Melanocyte of skin (primary cell): ENCODE measurements at places on chromosomes 7 and 10. TPM values are rescaled to one million over a fixed set of nuclear protein-coding genes. Genes with fewer than 3 reads are reported as not detected.

ATG9B gene
- total RNA-seq, result under 0.01 TPM in 1 of 2 replicates, not detected in the other

HTR7 gene
- 0.67 and 0.93 TPM in 2 replicates for total RNA-seq

ASZ1 gene
- not detected in 2 replicates for total RNA-seq

CAMK1D gene
- 0.33 and 0.62 TPM in 2 replicates for total RNA-seq

DGKI gene
- total RNA-seq, result 0.33 and 0.77 TPM in 2 replicates

RAB19 gene
- total RNA-seq, result not detected in 2 replicates

TRDMT1 gene
- total RNA-seq, result 3.1 and 5.8 TPM in 2 replicates

SAP25 gene
- not detected in 2 replicates for total RNA-seq

GRM3 gene
- total RNA-seq, result not detected in 2 replicates

PHYHIPL gene
- under 0.01 TPM in 1 of 2 replicates, not detected in the other for total RNA-seq

BAZ1B gene
- total RNA-seq, result 45.8 and 69.1 TPM in 2 replicates

ETV1 gene
- 12.4 and 29.1 TPM in 2 replicates for total RNA-seq

AKR1D1 gene
- not detected in 2 replicates for total RNA-seq

INHBA gene
- total RNA-seq, result not detected in 2 replicates

MMRN2 gene
- total RNA-seq, result 0.69 TPM in 1 of 2 replicates, not detected in the other

CNTNAP2 gene
- not detected in 2 replicates for total RNA-seq

PRR15 gene
- total RNA-seq, result not detected in 2 replicates

AHR gene
- 110 and 174 TPM in 2 replicates for total RNA-seq

KCNH2 gene
- total RNA-seq, result not detected in 2 replicates

PALD1 gene
- 0.34 and 0.73 TPM in 2 replicates for total RNA-seq

SMARCD3 gene
- total RNA-seq, result 13.1 and 32.7 TPM in 2 replicates

CYP2C18 gene
- not detected in 2 replicates for total RNA-seq

FFAR4 gene
- total RNA-seq, result not detected in 2 replicates

DNAJB6 gene
- 66.6 and 82.1 TPM in 2 replicates for total RNA-seq

KLHDC10 gene
- total RNA-seq, result 23.1 and 38.9 TPM in 2 replicates

LFNG gene
- 1.5 and 5.2 TPM in 2 replicates for total RNA-seq

GGCT gene
- 45.6 and 56.3 TPM in 2 replicates for total RNA-seq

POLR2J2 gene
- 4.5 and 5.8 TPM in 2 replicates for total RNA-seq

CFAP58 gene
- total RNA-seq, result 0.15 and 0.33 TPM in 2 replicates

OGDHL gene
- under 0.01 TPM in 2 replicates for total RNA-seq

ANXA8L1 gene
- total RNA-seq, result 0.36 TPM in 1 of 2 replicates, not detected in the other

STRIP2 gene
- 23.6 and 29.0 TPM in 2 replicates for total RNA-seq

DMBT1 gene
- total RNA-seq, result under 0.01 TPM in 1 of 2 replicates, not detected in the other

DPY19L1 gene
- 37.0 and 50.1 TPM in 2 replicates for total RNA-seq

OR2A12 gene
- total RNA-seq, result not detected in 2 replicates
